ENCODE measurements at places on chromosomes 16 and 17.

DNA sequence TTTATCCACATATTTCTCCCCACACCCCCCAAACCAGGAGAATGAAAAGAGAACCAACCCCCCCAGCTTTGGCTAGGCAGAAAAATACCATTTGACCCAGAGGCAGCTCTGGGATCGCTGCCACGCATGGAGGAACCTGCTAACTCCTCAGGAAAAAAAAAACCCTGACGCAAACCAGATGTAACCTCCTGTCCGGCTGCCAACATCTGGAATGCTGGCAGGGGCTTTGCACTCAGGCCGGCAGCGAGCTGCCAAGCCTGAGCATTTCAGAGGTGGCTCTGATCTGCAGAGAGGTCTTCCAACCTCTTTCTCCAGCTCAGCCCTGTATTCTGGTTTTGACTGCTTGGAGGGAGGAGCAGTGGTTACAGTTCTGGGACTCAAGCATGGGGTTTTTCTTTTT lies 8.2 kb downstream of the IGFBP4 start:
- DNase-seq, result no peak

DNA sequence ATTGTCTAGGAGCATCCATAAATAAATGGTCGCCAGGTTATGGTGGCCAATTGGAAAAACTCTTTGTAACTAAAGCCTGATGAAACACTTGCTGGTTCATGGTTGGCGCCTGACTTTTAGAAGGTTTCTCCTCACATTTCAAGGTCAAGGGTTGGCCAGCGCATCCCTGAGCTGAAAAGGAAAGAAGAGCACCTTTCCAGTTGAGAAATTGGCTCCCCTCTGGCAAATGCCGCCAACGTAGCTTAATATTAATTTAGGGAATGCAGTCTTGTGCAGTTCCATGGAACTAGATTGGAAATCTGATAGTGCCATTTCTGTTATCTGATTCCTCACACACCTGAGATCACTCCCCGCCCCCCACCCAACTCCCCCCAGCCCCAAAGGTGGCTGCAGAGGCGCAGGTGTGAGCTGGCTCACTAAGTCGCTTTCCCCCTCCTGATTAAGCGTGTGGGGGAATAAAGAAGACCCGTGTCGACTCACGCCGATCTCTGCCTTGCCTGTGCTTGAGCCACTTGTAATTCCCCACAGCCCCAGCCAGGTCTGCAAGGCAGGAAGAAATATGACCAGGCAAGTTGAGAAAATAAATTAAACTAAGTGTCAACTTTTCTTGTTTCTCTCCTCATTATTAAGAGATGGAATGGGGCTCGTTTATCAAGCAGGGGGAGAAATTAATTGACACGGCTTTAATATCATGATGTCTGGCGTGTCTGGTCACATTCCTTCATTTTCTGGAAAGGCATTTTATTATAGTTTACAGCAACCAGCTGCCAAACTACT lies 157.7 kb downstream of the CCDC182 start:
- no peak for DNase-seq

- DNase-seq, result no peak
Observed at GRCh38 chr16:47731252-47731651, 270.1 kb downstream of the PHKB start.

GRCh38 chr17:57868910-57869616 lies 19.2 kb upstream of the MRPS23 start:
- DNase-seq, result no peak

GRCh38 chr17:74268558-74268957 lies 5.5 kb upstream of the DNAI2 start:
- no peak for DNase-seq

- no peak for DNase-seq
Observed at GRCh38 chr16:23682181-23682580, 3.5 kb downstream of the PLK1 start.

GRCh38 chr17:75504347-75505151 lies 10.8 kb downstream of the CASKIN2 start:
- no peak for DNase-seq

- no peak for DNase-seq
Observed at GRCh38 chr17:19791918-19792550, 43.9 kb upstream of the ALDH3A1 start.

GRCh38 chr16:24610416-24610755 lies 71.0 kb downstream of the RBBP6 start:
- no peak for DNase-seq

- DNase-seq, result no peak
Observed at GRCh38 chr16:67154578-67155294, 3.9 kb upstream of the B3GNT9 start.

DNA sequence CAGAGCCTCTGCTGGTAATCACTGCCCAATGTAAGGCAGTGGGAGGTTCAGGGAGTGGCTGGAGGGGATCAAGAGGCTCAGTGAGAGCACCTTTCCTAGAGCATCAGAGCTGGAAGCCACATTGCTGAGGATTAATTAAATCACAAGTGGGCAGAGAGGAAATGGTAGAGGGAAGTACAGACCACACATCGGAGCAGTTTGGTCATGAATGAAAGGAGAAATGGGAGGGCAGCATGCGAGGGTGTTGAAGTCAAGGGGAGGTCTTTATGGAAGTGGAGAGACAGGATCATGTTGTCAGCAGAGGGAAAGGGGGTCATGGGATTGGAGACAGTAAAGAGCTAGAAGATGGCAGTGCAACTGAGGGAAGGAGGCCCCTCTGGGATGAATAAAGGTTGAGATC lies 2.3 kb downstream of the CCL17 start:
- no peak for DNase-seq

- DNase-seq, result no peak
Observed at GRCh38 chr16:104928-105327, 26.9 kb downstream of the MPG start.

- no peak for DNase-seq
Observed at GRCh38 chr17:45307290-45308015, 9.4 kb downstream of the MAP3K14 start.

DNA sequence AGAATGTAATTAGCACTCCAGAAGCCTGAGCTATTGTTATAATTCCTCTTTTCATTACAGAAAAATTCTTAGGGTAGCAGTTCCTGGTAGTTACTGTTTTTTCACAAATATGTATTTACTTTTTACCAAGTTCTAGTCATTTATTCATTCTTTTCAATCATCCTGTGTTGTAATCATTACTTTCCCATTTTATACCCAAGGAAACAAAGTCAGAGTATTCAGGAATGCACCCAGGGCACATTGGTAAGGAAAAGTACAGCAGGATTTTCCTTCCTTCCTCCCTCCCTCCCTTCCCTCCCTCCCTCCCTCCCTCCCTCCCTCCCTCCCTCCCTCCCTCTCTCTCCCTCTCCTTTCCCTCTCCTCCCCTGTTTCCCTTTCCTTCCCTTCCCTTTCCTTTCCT lies 115.9 kb upstream of the RBFOX1 start:
- no peak for DNase-seq

DNA sequence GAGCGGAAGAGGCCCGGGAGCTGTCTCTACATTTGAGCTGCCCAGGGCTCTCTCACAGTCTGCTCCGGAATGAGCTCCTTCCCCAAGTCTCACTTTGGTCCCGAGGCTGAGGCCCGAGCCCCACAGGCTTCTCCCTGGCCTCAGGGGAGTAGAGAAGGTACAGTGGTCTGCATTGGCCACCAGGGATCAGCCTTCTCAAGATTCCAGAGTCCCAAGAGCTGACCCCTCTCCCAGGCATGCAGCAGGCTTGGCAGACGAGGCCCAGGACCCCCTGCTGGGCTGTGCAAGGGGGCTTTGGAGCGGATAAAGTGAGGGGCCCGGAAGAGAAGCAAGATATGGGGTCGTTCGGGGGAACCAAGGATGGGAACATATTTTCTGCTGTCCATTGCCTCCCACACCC lies 3.1 kb downstream of the PRSS27 start:
- no peak for DNase-seq

DNA sequence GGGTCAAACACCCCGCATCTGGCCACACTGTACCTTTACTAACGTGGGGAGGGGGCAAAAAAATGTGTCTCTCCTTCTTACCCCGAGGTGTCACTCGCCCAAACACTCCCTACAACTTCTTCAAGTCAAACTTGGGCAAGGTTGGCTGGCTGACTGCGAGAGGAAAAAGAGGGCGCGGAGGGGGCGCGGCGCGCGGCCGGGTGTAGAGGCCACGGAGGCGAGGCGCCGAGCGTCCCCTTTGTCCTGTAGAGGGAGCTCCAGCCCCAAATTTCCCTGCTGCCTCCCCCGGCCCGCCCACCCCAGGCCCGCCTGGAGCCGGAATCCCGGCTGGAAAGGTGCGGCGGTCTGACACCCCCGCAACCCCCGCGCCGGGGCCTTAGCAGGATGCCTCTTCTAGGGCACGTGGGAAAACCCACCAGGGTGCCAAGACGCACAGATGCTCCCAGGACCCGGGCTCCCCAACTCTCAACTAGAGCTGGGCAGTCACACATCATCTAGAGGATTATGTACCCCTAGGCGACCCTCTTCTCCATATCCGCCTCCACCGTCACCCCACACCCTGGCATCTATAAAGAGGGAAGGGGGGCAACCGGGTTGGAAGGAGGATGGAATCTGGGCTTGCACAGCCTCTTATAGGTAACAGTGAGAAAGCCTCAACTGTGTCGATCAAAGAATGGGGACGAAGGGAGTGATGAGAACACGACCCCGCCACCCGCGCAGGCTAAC lies 4.2 kb downstream of the IRX3 start:
- DNase-seq, result no peak

GRCh38 chr16:72853575-72854266 lies 194.2 kb downstream of the ZFHX3 start:
- DNase-seq, result no peak

DNA sequence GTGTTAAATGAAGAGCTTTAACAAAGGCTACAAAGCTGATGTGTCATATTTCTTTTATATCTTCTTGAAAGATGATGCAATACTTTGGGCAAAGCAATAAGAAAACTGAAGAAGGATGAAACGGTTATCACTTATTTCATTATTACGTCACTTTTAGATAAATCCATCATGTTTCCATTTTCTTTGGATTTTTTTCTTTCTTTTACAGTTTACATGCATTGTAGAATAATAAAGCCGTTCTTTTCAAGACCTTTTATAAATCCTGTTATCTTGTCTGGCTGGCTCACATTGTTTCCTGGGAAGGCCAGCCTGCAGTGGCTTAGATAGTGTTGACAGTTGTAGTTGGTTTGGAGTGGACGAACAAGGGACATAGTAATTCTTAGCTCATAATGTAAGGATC lies 28.9 kb downstream of the TANC2 start:
- no peak for DNase-seq

DNA sequence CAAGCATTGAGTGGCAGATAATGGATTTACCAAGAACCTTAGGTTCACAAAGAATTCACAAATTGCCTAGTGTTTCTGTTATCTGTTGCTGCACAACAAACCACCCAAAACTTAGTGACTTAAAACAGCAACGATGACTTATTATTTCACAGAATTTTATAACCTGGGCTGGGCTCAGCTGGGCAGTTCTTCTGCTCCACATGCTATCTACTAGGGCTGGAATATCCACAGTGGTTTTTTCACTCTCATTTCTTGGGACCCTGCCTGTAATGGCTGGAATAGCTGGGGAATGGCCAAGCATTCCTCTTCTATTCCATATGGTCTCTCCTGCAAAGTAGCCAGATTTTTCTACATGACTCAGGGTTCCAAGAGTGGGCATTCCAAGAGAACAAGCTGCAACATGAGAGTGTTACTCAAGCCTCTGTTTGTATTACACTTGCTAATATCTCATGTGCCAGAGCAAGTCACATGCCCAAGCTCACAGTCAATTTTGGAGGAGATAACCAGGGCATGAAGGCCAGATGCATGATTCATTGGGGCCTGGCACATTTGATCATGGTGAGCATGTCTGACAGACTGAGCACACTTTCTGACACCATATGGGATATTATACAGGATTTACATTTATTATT lies 4.9 kb upstream of the PSMD7 start:
- no peak for DNase-seq

GRCh38 chr17:72118335-72119076 lies 2.3 kb upstream of the SOX9 start:
- no peak for DNase-seq

DNA sequence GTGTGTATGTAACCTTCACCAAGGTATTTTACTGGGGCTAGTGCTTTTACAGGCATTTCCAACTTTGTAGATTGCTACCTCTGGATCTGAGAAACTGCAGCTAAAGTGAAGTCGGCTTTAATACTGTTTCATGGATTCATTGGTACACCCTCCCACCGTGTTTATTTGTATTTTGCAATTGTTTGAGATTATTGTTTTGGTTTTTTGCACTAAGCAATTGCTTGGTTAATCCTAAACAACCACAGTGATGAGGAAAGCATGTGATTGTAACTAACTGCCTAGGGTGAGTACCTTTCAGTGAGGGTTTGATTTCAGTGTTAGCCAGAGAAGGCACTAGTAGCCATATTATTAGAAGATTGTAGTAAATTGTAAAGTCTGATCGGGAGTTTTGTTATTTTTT lies 3.3 kb downstream of the LUC7L3 start:
- no peak for DNase-seq

- no peak for DNase-seq
Observed at GRCh38 chr17:70588003-70588402, 418.7 kb downstream of the KCNJ2 start.

DNA sequence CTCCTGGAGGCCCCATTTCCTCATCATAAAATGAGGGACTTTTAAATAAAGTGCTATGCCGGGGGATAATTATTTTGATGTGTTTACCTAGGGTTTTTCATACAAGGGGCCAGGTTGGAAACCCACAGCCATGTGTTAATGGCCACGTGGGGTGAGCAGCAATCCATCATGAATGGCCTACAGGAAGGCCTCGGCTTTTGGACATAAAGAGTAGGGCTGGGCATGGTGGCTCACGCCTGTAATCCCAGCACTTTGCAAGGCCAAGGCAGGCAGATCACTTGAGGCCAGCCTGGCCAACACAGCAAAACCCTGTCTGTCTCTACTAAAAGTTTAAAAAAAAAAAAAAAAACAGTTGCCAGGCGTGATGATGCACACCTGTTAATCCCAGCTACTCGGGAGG lies 40.3 kb downstream of the MEAK7 start:
- no peak for DNase-seq

GRCh38 chr17:21353326-21354010 lies 22.7 kb upstream of the KCNJ12 start:
- no peak for DNase-seq

- DNase-seq, result peak; percentile 90
Observed at GRCh38 chr17:2435181-2435741, 34.4 kb upstream of the MNT start.

GRCh38 chr16:88972349-88972748 lies 4.7 kb downstream of the CBFA2T3 start:
- DNase-seq, result no peak

DNA sequence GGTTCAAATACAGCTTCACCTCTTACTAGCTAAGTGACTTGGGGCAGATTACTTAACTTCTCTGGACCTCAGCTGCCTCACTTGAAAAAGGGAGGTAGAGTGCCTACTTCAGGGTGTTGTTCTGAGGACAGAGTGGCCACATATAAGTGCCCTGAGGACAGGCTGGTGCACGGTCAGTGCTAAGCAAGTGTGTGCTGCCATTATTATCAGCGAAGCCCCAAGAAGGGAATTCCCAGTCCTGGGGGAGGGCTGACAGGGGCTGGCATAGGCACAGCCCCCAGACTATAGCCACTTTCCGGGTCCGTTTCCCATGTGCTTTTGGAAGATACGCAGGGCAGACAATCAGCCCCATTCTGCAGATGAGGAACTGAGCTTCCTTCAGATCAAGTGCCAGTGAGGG lies 2.5 kb downstream of the ZBTB4 start:
- DNase-seq, result no peak

Data from NCI-H1436 treated with DMSO at 0.1 percent for 48 hours (cell line).